ENCODE measurements at places on chromosomes 13 and 19.
A peak's percentile ranks its signal among the peaks of the same experiment; 100 is the strongest.

- no peak for DNase-seq
These were observed 983 bp downstream of the ZNF415 start for GRCh38 chr19:53131727-53132126.

DNA sequence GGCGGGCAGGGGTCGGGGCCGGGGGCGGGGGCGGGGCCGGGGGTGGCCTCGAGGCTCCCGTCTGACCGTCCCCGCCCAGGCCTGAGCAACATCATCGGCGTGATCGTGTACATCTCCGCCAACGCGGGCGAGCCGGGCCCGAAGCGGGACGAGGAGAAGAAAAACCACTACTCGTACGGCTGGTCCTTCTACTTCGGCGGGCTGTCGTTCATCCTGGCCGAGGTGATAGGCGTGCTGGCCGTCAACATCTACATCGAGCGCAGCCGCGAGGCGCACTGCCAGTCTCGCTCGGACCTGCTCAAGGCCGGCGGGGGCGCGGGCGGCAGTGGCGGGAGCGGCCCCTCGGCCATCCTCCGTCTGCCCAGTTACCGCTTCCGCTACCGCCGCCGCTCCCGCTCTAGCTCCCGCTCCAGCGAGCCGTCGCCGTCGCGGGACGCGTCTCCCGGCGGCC lies 9.4 kb upstream of the CACNG6 start:
- DNase-seq: no peak

GRCh38 chr19:27975419-27976005 lies 1237.4 kb downstream of the UQCRFS1 start:
- DNase-seq: no peak

DNA sequence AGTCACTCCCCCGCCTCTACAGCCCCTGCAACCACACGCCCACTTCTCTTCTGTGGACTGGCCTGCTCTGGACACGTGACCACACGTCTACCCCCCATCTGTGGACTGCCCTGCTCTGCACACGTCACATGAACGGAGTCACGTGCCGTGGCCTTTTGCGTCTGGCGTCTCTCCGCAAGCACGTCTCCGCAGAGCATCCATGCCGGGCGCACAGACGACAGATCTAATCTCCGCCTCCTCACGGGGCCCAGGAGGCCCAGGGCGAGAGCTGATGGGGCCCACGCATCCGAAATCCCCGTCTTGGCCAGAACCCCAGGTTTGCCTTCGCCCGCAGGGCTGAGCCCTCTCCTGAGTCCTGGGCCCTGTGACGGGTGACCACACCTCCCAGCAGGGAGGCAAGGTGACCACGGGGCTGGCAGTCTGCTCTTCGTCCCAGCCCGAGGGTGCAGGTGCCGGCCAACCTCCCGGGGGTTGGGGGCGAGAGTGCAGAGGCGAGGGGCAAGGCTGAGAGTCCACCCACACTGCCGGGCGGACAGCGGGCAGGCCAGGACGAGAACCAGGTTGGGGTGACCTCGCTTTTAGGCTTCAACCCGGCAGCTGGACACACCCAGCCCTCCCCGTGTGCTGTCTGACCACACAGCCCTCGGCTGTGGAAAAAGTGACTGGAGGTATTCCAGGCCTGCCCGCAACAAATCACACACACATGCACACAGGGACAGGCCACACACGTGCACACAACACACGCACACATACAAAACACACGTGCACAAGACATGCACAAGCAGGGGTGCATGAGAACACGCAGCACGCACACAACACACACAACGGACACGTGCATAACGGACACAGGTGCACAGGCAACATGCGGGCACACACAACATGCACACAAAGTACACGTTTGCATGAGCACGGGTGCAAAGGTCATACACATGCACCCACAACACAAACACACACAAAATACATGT lies 3.9 kb downstream of the SBNO2 start:
- peak; percentile 93 for DNase-seq

GRCh38 chr19:27736225-27736624 lies 1476.7 kb downstream of the UQCRFS1 start:
- no peak for DNase-seq

DNA sequence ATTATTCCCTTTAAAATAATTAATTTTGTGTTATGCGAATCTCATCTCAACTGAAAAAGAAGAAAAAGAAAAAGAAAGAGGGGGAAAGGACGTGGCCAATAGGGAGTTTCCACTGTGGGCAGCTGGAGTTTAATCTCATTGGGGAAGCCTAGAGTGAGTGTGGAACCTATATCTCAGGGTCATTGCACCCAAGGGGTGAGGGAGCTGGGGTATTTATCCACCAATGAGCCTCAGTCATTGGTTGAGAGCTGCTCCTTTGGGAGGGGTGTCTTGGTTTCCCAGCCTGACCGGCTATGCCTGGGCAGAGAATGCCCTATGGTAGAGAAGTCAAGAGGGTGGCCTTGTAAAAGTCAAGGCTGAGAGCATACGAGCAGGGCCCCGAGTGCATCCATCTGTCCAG lies 16.5 kb downstream of the CYP4F22 start:
- no peak for DNase-seq

- no peak for DNase-seq
These were observed 115.6 kb upstream of the NBEA start for GRCh38 chr13:34826432-34826831.

GRCh38 chr13:30857636-30858035 lies 48.4 kb upstream of the MEDAG start:
- no peak for DNase-seq

- DNase-seq: no peak
These were observed 10.1 kb downstream of the FOSB start for GRCh38 chr19:45477713-45478453.

GRCh38 chr13:87975035-87975434 lies 303.9 kb downstream of the SLITRK5 start:
- no peak for DNase-seq

DNA sequence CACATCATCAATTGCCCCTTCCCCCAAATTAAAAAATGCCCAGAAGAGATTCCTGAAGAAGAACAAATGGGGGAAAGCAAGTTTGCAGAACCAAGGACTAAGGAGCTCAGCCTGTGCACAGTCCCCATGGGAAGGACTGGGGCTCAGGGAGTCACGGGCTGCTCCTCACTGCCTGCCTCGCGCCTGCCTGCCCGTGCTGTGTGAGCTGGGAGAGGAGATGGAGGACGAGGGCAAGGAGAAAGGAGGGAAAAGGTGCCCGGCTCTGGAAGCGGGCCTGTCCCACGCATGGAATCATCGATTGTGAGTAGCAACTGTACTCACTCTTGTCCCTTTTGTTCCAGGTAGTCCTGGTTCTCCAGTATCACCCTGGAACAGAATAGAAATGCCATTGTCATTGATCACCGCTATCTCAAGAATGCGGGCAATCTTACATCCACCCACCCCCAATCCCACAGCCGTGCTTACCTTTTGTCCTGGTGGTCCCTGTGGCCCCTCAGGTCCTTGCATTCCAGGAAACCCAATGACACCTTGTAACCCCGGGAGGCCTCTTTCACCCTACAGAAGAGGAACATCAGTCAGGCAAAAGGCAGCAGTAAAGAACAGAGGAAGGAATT lies 93.4 kb downstream of the COL4A1 start:
- DNase-seq: no peak

- DNase-seq: no peak
These were observed 1272.5 kb downstream of the OLFM4 start for GRCh38 chr13:54301085-54301484.

- no peak for DNase-seq
These were observed 12.1 kb downstream of the KLHL26 start for GRCh38 chr19:18648973-18649315.

Measured in NCI-H226 (cell line).